ENCODE measurements at places on chromosomes 7 and 10.
A peak's percentile ranks its signal among the peaks of the same experiment; 100 is the strongest.

DNA sequence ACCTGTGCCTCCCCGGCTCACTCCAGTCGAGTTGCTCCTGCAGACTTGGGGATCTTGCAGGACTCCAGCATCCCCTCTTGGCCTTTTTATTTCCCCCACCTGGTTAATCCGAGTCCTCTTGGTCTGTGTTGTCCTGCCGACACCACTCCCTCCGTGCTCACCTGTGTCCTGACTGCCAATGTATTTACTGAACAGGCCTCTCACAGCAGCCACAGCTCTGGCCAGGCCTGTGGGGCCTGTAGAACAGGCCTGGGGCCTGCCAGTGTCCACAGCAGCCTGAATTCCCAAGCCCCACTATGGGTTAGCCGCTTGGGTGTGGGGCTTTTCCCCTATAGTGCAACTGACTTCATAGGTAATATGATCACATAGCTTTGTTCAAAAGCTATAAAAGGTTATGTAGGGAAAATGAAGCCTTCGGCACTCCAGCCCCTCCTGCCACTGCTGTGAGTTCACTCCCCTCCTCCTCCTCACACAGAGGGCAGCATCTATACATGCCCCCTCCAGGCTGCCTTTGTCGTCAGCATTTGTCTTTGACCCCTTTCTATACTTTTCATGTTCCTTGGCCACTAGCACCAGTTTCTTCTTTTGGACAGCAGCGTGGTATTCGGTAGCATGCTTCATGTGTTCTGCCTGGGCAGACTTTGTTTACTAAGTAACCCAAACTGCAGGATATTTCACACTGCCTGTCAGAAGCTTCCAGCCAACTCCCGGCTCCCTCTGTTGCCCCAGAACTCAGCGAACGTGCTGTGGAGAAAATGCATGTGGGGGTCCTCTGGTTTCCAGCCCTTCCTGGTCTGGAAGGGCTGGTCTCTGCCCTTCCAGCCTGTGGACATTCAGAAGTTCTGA lies 46.1 kb downstream of the ZNF467 start:
- DNase-seq: no peak

GRCh38 chr7:46133072-46133471 lies 212.0 kb upstream of the IGFBP3 start:
- DNase-seq: no peak

DNA sequence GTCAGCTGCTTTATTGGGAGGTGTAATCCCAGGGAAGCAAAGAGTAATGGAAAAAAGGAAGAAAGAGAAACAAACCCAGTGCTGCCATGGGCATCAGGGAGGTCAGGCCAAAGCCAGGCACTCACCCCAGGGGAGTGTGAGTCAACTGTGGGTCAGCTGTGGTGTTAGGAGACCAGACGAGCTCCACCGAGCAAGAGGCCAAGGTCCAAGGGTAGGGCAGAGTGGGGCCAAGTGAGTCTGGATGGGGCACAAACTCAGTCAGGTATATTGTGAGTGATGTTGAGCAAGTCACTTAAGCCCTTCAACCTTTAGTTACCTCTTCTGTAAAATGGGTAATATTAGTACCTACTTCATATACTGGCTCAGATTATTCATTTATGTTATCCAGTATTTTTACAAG lies 30.4 kb upstream of the CDK13 start:
- DNase-seq: no peak

- DNase-seq: no peak
Measured at GRCh38 chr7:102096012-102096332, 190.7 kb upstream of the SH2B2 start.

GRCh38 chr7:87933605-87933952 lies 472 bp upstream of the ADAM22 start:
- DNase-seq: no peak

- no peak for DNase-seq
Measured at GRCh38 chr7:2233926-2234325, 1.2 kb upstream of the MAD1L1 start.

DNA sequence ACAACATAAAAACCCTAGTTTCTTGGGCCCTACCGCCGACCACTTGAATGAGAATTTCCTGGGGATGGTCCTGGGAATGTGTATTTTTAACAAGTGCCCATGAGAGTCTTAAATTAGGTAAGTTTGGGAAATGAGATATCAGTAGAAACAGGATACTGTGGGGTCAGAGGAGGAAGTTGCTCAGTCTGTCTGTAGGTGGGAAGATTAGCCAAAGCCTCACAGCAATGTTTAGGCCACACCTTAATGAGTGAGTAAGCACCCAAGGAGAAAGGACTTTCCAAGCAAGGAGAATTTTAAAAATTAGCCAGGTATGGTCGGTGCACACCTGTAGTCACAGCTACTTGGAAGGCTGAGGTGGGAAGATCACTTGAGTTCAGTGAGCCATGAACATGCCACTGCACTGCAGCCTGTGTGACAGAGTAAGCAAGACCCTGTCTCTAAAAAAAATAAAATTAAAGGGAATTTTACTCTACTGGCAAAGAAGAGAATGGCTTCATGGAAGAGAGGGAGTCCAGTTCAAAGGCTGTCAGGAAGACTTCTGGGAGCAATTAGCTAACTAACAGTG lies 31.9 kb downstream of the PAPSS2 start:
- no peak for DNase-seq

GRCh38 chr10:132611026-132611910 lies 73.7 kb downstream of the INPP5A start:
- DNase-seq: no peak

DNA sequence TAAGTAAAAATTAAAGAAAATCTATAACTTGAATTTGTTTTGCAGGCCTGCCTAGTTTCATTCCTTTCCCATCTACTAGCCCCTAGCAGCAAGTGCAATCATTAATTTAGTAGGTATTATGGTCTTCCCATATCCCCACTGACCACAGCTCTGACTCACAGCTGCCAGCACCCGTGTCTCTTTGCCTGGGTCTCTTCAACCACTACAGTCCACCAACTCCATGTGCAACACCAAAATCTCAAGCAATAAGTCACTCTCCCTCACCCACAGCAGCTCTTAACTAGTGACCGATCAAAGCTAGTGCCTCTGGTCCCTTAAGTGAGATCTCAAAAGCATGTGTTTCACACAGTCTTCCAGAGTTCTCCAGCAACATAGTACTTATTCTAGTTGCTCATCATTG lies 26.0 kb upstream of the THSD7A start:
- DNase-seq: no peak

GRCh38 chr7:94971051-94971867 lies 63.9 kb downstream of the PPP1R9A start:
- DNase-seq: no peak

DNA sequence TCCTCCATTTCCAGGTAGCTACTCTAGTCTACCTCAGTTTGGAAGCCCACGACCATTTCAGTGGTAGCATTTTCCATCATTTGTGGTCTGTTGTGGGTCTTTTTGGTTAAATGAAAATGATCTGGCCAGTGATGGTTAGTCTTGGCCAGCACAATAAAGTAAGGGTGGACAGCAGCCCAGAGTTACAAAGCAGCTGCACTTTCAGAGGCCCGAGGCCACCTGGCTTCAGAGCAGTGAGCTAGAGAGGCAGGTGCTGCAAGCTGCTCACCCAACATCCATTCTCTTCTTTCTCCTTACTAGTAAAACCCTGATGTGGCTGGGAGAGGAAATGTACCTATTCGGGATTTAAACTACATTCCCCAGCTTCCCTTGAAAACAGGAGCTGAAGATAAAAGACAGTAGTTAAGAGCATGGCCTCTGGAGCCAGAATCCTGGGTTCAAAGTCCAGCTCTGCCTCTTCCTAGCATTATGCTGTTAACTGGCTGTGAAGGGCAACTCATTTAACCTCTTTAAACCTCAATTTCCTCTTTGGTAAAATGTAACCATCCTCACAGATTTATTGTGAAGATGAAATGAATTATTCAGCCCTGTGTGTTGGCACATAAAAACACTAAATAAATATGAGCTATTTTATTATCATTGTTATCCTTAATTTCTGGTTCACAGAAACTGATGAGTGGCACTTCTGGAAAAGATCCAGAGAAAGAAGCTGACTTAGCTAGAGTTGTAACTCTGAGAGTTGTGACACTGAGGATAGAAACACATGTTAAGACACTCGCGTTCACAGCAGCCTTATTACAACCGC lies 517.4 kb downstream of the PARD3 start:
- DNase-seq: no peak

DNA sequence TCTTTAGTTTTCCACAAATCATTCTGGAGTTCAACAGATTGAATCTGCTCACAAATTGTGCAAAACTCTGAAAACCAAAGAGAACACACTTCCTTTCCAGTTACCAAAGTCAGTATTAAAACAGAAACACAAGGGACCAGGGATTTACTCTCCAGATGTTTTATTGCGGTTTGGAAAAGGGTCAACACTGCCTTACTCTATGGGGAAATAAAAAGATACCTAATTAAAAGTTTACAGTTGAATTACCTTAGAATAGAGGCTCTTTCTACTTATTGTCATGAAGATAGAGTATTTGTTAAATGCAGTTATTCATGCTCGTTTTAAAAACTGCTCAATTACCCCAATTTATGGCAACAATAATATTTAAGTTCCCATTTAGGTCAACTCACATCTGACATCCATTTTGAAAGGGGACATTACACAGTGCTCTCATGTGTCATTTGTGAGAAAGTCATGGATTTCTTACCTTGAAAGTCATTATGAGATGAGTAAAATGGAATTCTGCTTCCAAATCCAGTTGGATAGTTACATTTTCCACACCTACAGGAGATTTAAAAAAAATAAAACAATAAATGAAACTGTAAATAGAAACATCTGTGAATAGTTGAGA lies 8.4 kb downstream of the LAMB1 start:
- no peak for DNase-seq

GRCh38 chr7:57375783-57376182 lies 74.2 kb upstream of the ZNF716 start:
- no peak for DNase-seq

DNA sequence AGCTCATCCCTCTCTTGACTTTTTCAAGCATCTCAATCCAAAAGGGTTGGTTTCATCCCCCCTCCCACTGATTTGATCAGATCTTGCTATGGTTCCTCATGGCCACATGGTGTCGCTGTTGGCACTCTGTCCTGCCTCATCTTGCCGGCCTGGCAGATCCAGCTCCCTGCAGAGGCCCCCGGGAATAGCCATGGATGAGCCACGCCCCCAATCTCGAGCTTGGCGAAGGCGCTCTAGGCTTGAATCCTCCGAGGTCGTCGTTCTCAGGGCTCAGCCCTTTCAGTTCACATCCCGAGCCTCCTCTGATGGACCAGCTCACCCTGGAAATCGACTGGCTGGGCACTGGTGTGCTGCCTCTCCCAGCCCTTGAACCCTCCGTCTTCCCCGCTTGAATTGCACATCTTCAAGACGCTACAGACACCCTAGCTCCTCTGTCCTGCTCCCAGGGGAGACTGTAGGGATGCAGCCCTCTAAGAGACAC lies 628.7 kb downstream of the TYW1 start:
- DNase-seq: no peak

DNA sequence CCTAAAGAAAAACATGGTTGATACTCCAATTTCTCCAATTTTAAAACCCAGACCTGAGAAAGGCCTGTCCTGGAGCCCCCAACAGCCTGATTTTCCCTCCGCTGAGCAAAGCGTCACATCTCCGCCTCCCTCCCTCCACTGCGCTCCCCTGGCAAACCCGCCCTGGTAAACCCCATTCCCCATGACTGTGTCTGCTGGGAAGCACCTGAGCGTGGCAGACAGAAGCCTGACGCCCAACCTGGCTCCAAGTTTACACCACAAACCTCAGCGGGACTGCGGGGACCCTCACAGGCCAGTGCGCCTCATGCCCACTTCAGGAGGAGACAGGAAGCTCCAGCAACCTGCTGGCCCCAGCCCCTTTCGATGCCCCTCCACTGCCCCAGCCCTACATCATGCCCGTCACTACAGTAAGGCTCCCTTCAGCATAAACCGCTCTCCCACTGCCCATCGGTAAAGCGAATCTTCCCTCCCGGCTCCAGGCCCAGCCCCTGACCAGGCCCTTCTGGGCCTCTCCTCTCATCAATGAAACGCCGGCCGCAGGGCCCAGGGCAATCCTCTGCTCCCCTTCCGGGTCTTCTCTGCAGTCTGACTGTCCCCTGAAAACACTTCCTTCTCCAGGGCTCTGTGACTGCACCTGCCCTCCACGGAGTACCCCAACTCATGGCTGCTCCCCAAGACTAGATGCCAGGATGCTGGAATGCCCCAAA lies 233.3 kb downstream of the MAD1L1 start:
- no peak for DNase-seq

GRCh38 chr7:87473986-87474385 lies 1.5 kb downstream of the ABCB4 start:
- DNase-seq: no peak

DNA sequence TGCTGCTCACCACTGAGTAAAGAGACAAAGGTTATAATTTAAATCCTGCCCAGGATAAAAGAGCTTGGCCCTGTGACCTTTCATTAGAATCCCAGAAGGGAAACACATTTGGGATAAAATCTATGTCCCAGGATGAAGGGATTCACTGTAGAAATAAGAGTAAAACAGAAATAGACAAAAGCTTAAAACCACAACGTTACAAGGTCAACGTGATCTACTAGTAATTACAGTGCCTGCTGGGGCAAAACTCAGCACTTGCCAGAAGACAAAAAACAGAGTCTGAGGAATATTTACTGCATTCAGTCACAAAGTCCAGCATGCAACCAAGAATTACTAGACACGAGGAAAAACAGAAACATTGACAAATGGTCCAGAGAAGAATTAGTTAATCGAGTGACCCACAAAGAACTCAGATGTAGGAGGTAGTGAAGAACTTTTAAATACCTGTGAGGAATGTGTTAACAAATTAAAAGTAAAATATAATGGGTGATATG lies 982.3 kb downstream of the GATA3 start:
- no peak for DNase-seq

- DNase-seq: no peak
Measured at GRCh38 chr7:32779167-32779566, 112.4 kb downstream of the KBTBD2 start.

GRCh38 chr7:120792861-120793130 lies 65.1 kb downstream of the TSPAN12 start:
- DNase-seq: no peak

DNA sequence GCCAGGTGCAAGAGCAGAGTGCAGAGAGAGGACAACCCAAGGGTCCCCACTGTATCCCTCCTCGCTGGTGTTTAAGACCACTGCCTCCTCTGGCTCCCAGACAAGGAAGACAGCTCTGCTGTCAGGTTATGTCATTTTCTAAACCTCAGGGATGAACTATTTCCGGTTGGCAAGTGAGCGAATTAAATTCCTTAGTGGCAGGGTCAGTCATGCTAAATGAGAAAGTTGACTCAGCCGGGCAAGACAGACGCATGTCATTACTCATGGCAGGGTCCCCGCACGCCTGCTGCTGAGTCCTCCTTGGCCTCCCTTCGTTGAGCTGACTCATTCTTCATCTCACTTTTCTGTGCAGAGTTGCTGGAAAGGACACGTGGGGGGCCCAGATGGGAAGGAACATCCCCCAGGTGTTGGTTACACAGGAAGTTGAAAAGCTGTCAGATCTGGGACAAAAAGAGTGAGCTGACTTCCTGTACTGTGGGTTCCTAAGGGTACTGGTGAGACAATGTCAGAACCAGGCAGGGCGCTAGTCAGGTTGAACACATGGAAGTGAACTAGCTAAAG lies 47.1 kb upstream of the UCN3 start:
- DNase-seq: peak; percentile 34

GRCh38 chr7:6242561-6242960 lies 29.9 kb downstream of the CYTH3 start:
- no peak for DNase-seq

GRCh38 chr7:151033864-151034249 lies 5.6 kb downstream of the ABCB8 start:
- DNase-seq: no peak
